ENCODE measurements at places on chromosomes 4 and X.

DNA sequence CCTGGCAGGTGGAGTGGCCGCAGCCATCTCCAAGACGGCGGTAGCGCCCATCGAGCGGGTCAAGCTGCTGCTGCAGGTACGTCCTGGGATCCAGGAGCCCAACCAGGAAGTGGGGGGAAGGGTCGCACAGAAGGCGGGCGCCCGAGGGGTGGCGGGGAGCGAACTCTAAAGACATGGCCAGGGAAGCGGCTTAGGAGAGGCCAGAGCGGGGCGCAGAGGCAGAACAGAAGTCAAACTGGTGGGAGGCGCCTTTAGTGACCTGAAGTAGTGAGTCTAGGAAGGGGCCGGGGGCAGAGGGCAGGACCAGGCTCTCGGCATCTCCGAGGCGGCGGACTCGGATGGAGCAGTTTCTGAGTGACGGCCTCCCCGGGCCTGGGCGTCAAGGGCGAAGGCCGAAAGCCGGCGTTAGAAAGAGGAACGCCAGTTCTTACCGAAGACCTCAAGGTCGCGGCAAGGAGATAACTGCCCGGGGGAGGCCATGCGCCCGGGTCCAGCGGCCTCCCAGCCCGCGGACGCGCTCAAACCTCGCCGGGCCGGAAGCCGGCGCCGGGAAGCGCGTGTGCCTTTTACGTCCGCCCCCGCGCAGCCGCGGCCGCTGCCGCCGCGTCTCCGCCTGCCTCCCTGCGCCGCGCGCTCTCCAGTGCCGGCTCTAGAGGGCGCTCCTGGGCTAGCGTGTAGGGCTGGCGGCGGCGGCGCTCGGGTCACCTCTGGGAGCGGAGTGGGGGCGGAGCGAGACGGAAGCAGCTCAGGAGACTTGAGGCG lies 488 bp downstream of the SLC25A5 start:
- DNase-seq, result peak; percentile 73

GRCh38 chr4:138199568-138200235 lies 42.4 kb downstream of the SLC7A11 start:
- DNase-seq, result peak; percentile 36

DNA sequence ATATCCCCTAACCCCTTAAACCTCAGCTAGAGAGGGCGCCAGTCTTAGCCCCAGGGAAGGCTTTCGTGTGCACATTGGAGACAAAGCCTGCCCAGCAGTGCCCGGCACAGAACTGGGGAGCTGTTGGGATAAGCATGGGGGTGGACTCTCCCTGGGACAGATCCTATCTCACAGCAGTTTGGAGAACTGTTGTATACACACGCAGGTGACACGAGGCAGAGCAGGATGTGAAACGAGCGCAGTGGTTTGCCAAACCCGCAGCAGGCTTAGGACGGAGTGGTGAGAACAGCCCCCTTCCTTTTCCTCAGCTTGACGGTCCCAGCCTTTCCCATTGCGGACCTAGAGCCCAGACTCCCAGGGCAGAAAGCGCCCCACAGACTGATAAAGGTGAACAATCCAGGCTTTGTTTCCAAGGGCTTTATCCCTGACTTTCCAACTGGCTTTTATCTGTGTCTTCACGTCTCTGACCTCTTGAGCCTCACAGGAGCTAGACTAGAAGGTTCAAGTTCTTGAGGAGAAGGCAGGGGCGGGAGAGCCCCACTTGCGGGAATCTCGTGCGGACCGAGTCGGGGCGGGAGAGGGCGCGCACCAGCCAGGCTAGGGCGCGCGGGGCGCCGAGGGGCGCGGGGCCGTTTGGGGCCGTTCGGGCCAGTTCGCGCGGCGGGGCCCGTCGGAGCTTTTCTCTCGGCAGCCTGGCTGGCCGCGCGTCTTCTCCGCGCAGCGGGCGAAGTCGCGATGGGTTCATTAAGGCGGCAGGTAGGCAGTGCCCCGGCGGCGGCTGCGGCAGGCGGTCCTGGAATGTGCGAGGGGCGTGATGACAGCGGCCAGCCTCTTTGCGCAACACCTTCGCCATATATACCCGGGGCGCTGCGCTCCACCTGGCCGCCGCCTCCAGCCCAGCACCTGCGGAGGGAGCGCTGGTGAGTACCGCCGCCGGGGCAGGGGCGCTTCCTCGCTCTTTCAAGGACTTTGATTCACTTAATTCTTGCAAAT lies at the start of gene SLC34A2:
Gene SLC34A2 (plus strand): TSS at position 881 of the 993 bp plus-strand sequence. CDS start 6,650 bp downstream, outside the sequence.
- peak; percentile 50 for DNase-seq

DNA sequence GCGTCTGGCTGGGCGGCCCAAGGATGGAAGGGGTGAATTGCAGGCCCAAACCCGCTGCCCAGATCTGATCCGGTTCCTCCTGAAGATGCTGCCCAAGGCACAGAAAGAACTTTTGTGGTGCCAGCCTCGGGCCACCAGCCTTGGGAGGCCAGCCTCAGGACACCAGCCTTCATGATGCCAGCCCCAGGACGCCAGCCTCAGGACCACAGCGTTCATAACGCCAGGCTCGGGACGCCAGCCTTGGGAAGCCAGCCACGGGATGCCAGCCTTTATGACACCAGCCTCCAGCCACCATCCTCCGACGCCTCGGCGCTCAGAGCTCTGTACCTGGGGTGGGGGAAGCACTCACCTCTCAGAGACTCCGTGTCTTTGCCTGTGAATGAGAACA lies 107.8 kb downstream of the ADRA2C start:
- no peak for DNase-seq

- DNase-seq, result no peak
Observed at GRCh38 chrX:48001260-48001659, 2.5 kb downstream of the ZNF182 start.

- peak; percentile 45 for DNase-seq
Observed at GRCh38 chr4:15689540-15689939, 7.9 kb downstream of the FAM200B start.

GRCh38 chr4:25441519-25442117 lies 64.6 kb downstream of the ANAPC4 start:
- peak; percentile 70 for DNase-seq
